MCF 10A (cell line): ENCODE measurements at places on chromosomes 1 and 21.

DNA sequence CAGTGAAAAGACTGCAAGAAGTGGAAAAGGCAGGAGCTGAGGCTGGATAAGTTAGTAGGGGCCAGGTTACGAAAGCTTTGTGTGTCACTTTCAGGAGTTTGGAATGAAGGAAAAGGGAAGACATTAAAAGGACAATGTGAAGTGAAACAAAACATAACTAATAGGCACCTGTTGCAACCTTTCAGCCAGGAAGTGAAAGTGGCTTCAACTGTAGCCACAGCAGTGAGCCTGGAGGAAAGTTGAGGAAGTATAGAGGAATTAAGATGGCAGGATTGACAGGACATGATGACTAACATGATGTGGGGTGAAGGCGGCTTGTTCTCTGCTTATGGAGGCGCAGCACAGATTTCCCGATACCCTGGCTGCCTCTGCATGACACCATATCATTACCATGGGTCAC, 68.9 kb downstream of the C4BPA start:
- no peak for DNase-seq

GRCh38 chr1:152967201-152967600, 3.2 kb upstream of the SPRR4 start:
- DNase-seq = peak; percentile 87

DNA sequence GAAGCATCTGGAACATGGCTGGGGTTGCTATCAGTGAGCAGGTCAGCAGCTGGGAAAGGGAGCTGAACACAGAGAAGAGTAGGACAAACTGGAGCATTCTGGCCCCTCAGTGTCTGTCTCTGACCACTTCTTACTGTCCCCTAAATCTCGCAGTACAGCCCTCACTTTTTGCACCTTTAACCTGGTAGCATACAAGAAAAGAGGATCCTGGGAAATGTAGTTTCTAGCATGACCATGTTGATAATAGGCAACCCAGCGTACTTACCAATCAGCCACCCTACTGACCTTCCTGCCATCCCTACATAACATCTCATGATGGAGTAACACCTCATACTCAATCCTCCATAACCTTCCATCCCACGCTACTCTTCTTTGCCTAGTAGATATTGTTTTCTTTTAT, 99.1 kb upstream of the RAVER2 start:
- no peak for DNase-seq

- DNase-seq = no peak
Observed at GRCh38 chr21:46443910-46444309, 14.8 kb upstream of the DIP2A start.
